ENCODE measurements at places on chromosomes 11 and 22. TPM values are rescaled to one million over a fixed set of nuclear protein-coding genes. Genes with fewer than 3 reads are reported as not detected.
A peak's percentile ranks its signal among the peaks of the same experiment; 100 is the strongest.

DNA sequence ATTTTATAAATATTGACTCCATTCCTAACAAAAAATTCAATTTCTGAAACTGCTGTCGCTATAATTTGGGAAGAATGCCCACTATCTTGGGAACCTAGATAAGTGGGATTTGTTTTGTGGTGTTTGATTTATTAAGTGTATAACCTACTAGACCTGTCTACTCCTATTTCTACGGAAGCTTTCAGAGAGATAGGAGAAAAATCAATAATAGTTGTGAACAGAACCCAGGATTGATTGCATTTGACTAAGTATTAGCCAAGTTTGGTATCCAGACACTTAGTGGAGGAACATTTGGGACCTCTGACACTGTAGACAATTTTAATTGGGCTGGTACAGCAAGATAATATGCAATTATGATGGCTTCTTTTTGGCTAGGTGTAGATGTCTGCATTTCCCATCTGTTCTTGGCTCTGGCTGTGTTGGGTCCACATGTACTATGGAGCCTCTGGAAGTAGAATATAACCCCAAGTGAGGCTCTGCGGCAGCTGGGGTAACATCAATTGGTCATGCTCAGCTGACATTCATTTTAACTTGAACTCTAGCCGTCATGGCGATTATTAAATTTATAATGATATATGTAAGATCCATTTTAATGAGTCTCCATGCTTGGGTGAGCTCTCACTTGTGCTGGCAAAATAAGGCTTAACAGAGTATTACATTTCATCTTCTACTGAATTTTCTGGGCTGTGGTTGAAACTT is 111.5 kb upstream of the E2F8 start:
- no peak for DNase-seq
- no peaks in the 10 kb centered on the region for H3K4me1 ChIP-seq
- no peaks in the 10 kb centered on the region for H3K27me3 ChIP-seq
- no peak overlapping the region for H3K4me3 ChIP-seq
- no peaks in the 10 kb centered on the region for H3K36me3 ChIP-seq

GRCh38 chr11:45563171-45563570 is 102.3 kb downstream of the CHST1 start:
- H3K27ac ChIP-seq, result no peak overlapping the region
- no peaks in the 10 kb centered on the region for H3K27me3 ChIP-seq
- no peaks in the 10 kb centered on the region for H3K36me3 ChIP-seq

OR10D3 gene
- not detected for total RNA-seq

- H3K4me3 ChIP-seq, result no peak overlapping the region
- no peaks in the 10 kb centered on the region for H3K27me3 ChIP-seq
- no peaks in the 10 kb centered on the region for H3K36me3 ChIP-seq
Observed at GRCh38 chr11:1499261-1499890, 12.8 kb upstream of the MOB2 start.

VPREB1 gene
- total RNA-seq, result not detected

GRM5 gene
- total RNA-seq, result not detected

NAALAD2 gene
- total RNA-seq, result 4.5 TPM

- no peak overlapping the region for H3K27ac ChIP-seq
- no peak for DNase-seq
- H3K27me3 ChIP-seq, result no peaks in the 10 kb centered on the region
- no peaks in the 10 kb centered on the region for H3K36me3 ChIP-seq
- peaks cover 2% of the 10 kb centered on the region for H3K4me1 ChIP-seq
Observed at GRCh38 chr22:43928468-43928867, 4.9 kb downstream of the PNPLA3 start.

DNA sequence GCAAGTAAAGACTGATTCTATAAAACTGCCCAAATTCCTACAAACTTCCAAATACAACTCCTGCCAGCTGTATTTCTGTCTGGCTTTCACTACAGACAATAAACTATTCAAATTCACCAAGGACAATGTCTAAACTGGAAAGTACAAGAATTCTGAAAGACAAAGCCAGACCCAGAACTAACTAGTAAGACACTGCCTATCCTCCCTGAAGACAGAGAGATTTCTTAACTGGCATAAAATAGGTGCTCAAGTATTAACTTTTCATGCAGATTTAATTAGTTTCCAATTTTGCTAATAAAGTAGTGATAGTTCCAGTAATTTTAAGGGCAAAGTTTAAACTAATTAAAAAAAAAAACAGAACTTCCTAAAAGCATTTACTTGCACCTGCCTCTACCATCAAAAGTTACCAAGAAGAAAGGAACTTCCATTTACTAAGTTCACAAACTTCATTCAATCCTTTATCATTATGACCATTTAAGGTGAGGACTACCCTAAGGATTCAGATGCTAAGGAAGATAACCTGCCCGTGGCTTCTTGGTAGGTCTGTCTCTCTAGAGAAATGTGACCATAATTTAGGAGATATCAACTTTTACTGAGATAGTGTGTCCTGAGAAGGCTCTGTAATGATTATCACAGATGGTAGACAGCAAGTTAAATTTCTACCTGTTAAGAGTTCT is 45.2 kb downstream of the CELF1 start:
- no peak overlapping the region for H3K27ac ChIP-seq
- H3K27me3 ChIP-seq, result no peaks in the 10 kb centered on the region
- no peaks in the 10 kb centered on the region for H3K36me3 ChIP-seq
- DNase-seq, result no peak
- no peak overlapping the region for H3K4me3 ChIP-seq

GRCh38 chr11:132586801-132587200 is 945.5 kb downstream of the OPCML start:
- no peaks in the 10 kb centered on the region for H3K27me3 ChIP-seq
- no peak overlapping the region for H3K4me3 ChIP-seq
- DNase-seq, result no peak
- no peaks in the 10 kb centered on the region for H3K4me1 ChIP-seq

- H3K36me3 ChIP-seq, result no peaks in the 10 kb centered on the region
- no peak overlapping the region for H3K4me3 ChIP-seq
- H3K27ac ChIP-seq, result no peak overlapping the region
- H3K27me3 ChIP-seq, result no peaks in the 10 kb centered on the region
Observed at GRCh38 chr11:74540270-74540669, 46.7 kb upstream of the LIPT2 start.

- H3K27me3 ChIP-seq, result no peaks in the 10 kb centered on the region
- DNase-seq, result no peak
- no peaks in the 10 kb centered on the region for H3K4me1 ChIP-seq
Observed at GRCh38 chr11:13997881-13998280, 35.4 kb downstream of the SPON1 start.

DNA sequence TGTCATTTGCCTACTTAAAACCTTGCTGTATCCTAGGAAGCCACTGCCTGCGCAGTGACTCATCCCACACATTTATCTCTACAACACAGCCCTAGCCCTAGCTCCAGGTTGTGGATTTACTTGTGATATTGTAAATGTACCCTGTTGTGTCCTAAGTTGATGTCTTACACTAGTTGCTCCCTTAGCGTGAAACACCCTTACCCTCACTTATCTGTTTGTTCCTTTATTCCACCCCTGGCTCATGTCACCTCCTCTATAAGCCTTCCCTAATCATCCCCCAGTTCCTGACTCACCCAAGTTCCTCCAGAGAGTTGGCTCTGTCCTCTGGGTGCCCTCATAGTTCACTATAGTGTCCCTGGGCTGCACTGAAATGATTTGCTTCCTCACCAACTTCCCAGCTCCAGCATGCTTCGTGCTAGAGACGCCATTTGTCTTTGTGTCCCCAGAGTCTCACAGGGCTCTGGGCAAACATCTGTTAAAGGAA is 431.8 kb upstream of the FAT3 start:
- no peak overlapping the region for H3K4me3 ChIP-seq
- H3K27me3 ChIP-seq, result no peaks in the 10 kb centered on the region
- no peaks in the 10 kb centered on the region for H3K36me3 ChIP-seq
- no peak overlapping the region for H3K27ac ChIP-seq
- no peaks in the 10 kb centered on the region for H3K4me1 ChIP-seq
- DNase-seq, result no peak

LRRC74B gene
- total RNA-seq, result not detected

DNA sequence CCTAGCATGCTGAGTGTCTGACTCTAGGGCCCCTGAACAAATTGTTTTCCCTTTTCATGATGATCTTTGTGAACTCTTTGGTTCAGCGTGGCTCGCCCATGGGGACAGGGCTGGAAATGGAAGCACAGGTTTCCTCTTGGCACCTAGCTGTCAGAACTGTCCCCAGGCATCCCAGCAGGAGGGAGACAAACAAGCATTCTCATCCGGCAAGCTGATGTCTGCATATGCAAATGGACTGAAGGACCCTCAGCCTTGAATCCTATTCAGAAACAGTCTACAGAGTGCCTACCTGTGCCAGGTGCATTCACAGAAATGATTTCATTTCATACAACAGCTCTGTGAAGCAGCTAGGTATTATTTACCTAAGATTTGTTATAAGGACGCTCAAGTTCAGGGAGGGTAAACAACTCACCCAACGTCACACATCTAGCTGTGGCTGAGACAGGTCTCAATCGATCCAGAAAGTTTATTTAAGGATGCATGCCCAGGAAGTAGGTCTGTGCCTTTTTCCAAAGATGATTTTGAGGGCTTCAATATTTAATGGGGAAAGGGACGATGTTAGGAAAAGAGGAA is 176.4 kb downstream of the KIRREL3 start:
- H3K27me3 ChIP-seq, result no peaks in the 10 kb centered on the region
- H3K27ac ChIP-seq, result no peak overlapping the region
- no peak for DNase-seq
- H3K4me3 ChIP-seq, result no peak overlapping the region

DNA sequence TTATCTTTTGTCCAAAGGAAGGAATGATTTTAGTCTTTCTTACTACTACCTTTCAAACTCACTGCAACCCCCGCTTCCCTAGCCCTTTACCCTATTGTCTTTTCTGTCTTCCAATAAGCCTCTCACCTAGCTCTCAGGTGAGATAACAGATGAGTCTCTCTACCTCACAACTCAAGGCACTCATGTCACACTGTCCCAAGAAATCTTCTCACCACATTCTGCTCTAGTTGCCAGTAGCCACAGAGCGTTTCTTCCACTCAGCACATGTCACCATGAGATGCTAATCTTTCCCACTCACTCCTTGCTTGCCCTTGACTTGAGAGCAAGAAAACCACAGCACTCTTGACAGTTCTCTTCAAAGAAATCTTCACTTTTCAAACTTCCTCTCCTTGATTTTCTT is 32.7 kb upstream of the TMEM41B start:
- no peak overlapping the region for H3K27ac ChIP-seq
- no peak for DNase-seq
- H3K4me3 ChIP-seq, result no peak overlapping the region
- no peaks in the 10 kb centered on the region for H3K27me3 ChIP-seq

PIK3IP1 gene
- 18.7 TPM for total RNA-seq

DKK3 gene
- 102 TPM for total RNA-seq

GRCh38 chr11:109914038-109914437 is 179.2 kb upstream of the ZC3H12C start:
- H3K36me3 ChIP-seq, result no peaks in the 10 kb centered on the region
- H3K27ac ChIP-seq, result no peak overlapping the region
- H3K4me3 ChIP-seq, result no peak overlapping the region

OR6T1 gene
- total RNA-seq, result not detected

DNA sequence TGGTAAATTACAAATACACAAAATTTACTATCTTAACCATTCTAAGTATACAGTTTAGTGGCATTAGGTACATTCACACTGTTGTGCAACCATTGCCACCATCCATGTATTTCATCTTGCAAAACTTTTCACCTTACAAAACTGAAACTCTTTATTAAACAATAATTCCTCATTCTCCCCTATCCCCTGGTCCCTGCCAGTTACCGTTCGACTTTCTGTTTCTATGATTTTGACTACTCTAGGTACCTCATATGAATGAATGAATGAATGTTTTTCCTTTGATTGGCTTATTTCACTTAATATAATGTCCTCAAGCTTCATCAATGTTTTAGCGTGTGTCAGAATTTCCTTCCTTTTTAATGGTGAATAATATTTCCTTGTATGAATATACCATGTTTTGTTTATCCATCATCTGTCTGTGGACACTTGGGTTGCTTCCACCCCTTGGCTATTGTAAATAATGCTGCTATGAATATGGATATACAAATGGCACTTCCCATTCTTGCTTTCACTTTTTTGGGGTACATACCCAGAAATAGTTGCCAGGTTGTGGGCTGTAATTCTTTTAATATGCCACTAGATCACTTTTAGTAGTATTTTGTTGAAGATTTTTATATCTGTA is 93.0 kb downstream of the UVRAG start:
- no peaks in the 10 kb centered on the region for H3K36me3 ChIP-seq
- peaks cover 3% of the 10 kb centered on the region for H3K4me1 ChIP-seq
- no peak overlapping the region for H3K4me3 ChIP-seq
- no peak overlapping the region for H3K27ac ChIP-seq
- DNase-seq, result no peak
- H3K27me3 ChIP-seq, result no peaks in the 10 kb centered on the region

SPINDOC gene
- 19.5 TPM for total RNA-seq

GRCh38 chr11:86292912-86293616 is 9.0 kb upstream of the HIKESHI start:
- no peaks in the 10 kb centered on the region for H3K36me3 ChIP-seq
- H3K27me3 ChIP-seq, result no peaks in the 10 kb centered on the region
- H3K4me1 ChIP-seq, result no peaks in the 10 kb centered on the region
- no peak overlapping the region for H3K4me3 ChIP-seq
- DNase-seq, result no peak

- H3K27ac ChIP-seq, result no peak overlapping the region
- DNase-seq, result no peak
- H3K4me3 ChIP-seq, result no peak overlapping the region
Observed at GRCh38 chr22:38327805-38328204, 10.6 kb upstream of the CSNK1E start.

DNA sequence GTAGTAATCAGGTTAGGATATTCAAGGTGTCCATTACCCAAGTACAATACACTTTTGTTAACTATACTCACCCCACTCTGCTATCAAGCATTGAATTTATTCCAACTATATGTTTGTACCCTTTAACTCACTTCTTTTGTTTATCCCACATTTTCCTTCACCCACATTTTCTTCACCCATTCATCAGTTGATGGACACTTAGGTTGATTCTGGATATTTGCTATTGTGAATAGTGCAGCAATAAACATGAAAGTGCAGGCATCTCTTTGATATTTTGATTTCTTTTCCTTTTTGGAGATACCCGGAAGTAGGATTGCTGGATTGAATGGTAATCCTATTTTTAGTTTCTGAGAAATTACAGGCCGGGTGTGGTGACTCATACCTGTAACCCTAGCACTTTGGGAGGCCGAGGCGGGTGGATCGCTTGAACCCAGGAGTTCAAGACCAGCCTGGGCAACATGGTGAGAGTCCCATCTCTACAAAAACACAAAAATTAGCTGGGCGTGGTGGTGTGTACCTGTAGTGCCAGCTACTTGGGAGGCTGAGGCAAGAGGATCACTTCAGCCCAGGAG is 6.5 kb downstream of the TMEM25 start:
- DNase-seq, result no peak
- H3K4me1 ChIP-seq, result no peaks in the 10 kb centered on the region
- no peak overlapping the region for H3K27ac ChIP-seq
- H3K36me3 ChIP-seq, result no peaks in the 10 kb centered on the region

SNAP29 gene
- total RNA-seq, result 22.9 TPM

- DNase-seq, result peak; percentile 96
- no peaks in the 10 kb centered on the region for H3K36me3 ChIP-seq
- peak within 1 kb of the TSS; percentile 96 for H3K27ac ChIP-seq
- peak within 1 kb of the TSS; percentile 86 for H3K4me3 ChIP-seq
- H3K27me3 ChIP-seq, result no peaks in the 10 kb centered on the region
Observed at GRCh38 chr22:23893945-23894709, at the start of gene MIF. TSS of gene MIF (plus strand) at chr22:23894383. CDS start at chr22:23894475, 92 bp downstream.

OR6A2 gene
- 0.24 TPM for total RNA-seq

SEC14L2 gene
- 3.0 TPM for total RNA-seq

- H3K36me3 ChIP-seq, result no peaks in the 10 kb centered on the region
- DNase-seq, result no peak
- H3K27me3 ChIP-seq, result no peaks in the 10 kb centered on the region
- H3K4me1 ChIP-seq, result no peaks in the 10 kb centered on the region
Observed at GRCh38 chr22:48482771-48483170, 1344.9 kb downstream of the BRD1 start.

Measured in ovary (tissue), 10 donors.